Eye (tissue), 1 donor: ENCODE measurements at places on chromosomes 12 and 14.

- DNase-seq = peak; percentile 58
These were observed 14.0 kb downstream of the CCER1 start for GRCh38 chr12:90940872-90941499.

- DNase-seq = peak; percentile 11
These were observed 1.3 kb downstream of the R3HDM2 start for GRCh38 chr12:57429473-57430111.

DNA sequence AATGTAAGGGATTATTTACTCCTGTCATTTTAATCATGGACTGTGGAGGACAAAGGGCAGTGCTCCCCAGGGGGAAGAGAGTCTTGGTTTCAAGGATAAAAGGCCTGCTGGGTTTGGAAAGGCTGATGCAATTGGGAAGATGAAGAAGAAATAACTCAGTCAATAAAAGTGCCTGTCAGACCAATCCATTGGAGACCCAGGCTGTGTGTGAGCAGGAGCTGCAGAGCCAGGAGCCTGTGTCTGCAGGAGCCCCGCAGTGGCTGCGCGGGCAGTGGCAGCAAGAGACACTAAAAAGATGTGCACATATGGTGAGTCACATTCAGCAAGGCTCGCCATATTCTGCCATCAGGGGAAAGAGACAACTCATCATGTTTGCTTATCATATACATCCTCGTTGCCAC lies 90.4 kb downstream of the CRACR2A start:
- DNase-seq = peak; percentile 79

GRCh38 chr12:115074617-115075016 lies 390.6 kb upstream of the TBX3 start:
- DNase-seq = no peak

GRCh38 chr12:14775636-14775980 lies 27.7 kb downstream of the WBP11 start:
- DNase-seq = peak; percentile 37

DNA sequence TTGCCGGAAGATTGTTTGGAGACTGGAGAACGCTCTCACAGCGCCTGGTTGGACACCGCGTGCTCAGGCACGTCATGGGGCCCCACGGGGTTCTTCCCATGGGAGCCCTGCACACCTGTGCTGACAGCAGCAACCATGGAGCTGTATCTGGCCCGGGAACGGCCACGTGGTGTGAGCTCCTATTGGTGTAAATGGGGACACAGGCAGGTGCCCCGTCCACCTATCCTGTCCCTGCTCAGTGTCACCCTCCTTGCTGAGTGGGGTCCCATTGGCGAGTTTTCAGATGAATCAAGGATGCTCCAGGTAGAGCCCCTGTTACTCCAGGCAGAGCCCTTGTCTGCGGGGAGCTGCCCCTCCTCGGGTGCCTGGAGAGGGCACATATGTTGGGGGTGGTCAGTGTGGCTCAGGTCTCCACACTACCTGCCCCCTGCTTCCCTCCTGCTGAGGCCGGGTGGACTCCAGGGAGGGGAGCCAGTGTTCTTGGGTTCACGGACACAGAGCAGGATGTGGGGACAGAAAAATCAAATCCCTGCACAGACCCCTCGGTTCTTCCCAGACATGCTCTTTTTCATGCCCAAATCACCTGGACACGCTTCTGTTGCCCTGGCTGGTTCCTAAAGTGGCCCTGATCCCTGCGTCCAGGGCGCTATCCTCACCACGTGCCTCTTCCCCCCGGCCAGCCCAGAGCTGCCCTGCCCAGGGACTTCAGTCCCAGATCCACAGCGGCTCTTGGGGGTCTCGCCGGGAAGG lies 250.1 kb downstream of the ADGRD1 start:
- DNase-seq = no peak

DNA sequence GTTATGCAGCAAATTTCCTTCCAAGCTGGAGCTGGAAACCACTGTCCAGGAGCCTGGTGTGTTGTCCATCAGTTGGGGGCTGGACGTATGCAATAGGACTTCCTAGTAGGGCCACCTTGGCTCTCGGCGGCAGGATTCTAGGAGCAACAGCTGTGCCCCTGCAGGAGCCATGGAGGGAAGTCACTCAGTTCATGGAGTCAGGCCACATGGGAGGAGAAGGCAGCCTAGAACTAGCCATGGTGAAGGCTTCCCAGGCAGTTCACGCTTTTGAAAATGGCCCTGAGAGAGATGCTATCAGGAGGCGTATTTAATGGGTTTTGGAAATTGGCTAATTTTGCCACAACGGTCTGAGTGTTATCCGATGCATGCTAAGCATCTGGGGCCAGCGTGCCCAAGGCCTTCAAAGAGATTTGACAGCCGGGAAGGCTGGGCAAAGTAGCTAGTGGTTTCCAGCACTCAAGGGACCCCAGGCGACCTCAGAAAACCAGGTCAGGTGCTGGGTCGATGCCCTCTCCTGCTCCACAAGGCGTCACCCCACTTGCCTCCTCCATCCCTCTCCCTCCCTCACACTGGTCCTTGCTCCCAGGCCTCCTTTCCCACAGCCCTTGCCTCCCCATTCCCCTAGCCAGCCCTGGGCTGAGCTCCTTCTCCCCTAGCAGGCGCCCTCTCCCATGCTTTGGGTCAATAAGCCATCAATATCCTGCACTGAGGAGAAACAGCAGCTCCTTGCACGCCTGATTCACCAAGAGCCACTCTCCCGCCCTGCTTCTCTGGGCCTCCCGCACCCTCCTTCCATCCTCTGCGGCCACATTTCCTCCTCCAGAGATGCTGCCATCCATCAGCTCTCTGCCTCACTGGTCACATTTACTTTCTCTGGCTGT lies 30.9 kb upstream of the SYNDIG1L start:
- peak; percentile 59 for DNase-seq
